Activated CD4-positive, alpha-beta T cell treated with anti-CD3 and anti-CD28 coated beads for 4 hours (primary cell): ENCODE measurements at places on chromosomes 4 and X.

- DNase-seq, result peak; percentile 45
These were observed 175.3 kb downstream of the TSPAN5 start for GRCh38 chr4:98482847-98483806.

GRCh38 chr4:149296503-149296902, 519.1 kb downstream of the IQCM start:
- no peak for DNase-seq

- no peak for DNase-seq
These were observed 27.8 kb downstream of the SLC25A5 start for GRCh38 chrX:119495734-119496726.

GRCh38 chr4:53714236-53715140, 123.2 kb upstream of the LNX1 start:
- no peak for DNase-seq

- peak; percentile 24 for DNase-seq
These were observed 5.8 kb downstream of the LAS1L start for GRCh38 chrX:65528705-65529340.

GRCh38 chrX:100395781-100396180, 14.3 kb downstream of the PCDH19 start:
- no peak for DNase-seq

- no peak for DNase-seq
These were observed 13.6 kb upstream of the TMEM156 start for GRCh38 chr4:39045827-39046221.

DNA sequence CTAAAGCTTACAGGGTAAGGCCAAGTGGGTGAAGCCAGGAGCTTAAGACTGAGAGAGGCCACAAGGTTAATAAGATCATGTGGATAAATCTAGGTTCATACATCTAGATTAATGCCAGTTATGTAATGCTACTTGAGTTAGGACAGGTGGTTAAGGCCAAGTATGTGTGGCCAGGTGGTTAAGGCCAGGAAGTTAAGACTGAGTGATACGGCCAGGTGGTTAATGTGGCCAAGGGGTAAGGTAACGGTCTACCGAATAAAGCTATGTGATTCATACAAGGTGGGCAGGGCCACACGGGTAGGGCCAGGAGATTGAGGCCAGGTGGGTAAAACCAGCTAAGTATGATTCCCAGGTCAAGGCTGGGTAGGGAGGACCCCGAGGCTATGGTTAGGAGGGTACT, 223.0 kb downstream of the TACR3 start:
- no peak for DNase-seq

- DNase-seq, result no peak
These were observed 18.3 kb downstream of the SUPT20HL1 start for GRCh38 chrX:24378706-24379105.

- DNase-seq, result no peak
These were observed 27.7 kb downstream of the UTP14A start for GRCh38 chrX:129933700-129934099.
